ENCODE measurements at places on chromosomes 11 and 22.

DNA sequence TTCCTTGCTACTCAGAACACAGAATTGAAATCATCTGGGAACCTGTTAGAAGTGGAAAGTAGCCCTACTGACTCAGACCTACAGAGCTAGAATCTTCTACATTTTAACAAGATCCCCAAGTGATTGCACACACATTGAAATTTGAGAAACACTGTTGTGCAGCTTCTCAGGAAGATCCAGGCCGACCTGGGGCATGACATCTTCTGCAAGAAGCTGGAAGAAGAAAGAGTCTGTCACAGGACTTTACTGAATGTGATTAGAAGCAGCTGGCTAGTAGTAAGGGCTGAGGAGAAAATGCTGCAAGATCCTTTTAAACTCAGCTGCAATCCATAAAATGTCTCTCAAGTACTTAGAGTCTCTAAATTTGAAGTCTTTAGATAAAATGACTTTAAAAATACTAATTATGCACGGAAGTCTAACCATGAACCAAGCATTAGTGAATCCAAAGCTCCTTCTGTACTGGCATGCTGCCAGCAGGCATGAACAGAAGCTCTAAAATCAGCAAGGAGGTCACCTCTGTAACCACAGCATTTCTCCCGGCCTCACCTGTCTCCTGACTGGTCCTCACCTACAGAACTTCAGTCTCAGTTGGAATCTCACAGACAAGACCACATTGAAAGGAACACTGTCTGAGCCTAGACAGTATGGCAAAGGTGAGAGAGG is 85.0 kb downstream of the SERGEF start:
- peak; percentile 49 for DNase-seq

DNA sequence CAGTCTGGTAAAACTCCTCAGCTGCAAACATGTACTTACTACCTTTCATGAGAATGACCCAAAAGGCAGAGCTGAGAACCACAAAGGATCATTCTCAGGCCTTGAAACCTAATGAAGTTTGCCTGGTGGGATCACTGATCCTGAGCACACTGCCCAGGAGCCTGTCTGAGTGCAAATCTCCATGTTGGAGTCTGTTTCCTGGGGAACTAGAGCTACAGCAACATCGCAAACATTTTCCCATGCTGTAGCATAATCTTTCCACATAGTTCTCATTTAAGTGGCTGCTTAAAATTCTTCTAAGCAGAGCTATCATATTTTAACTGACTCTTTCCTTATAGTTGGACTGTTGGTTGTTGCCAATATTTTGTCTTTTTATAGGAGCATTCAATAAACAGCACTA is 58.5 kb downstream of the GUCY1A2 start:
- no peak for DNase-seq

GRCh38 chr11:126265811-126266210 is 2.9 kb downstream of the SRPRA start:
- DNase-seq = no peak

- DNase-seq = peak; percentile 54
Measured at GRCh38 chr22:23282089-23282501, 101.8 kb downstream of the BCR start.

DNA sequence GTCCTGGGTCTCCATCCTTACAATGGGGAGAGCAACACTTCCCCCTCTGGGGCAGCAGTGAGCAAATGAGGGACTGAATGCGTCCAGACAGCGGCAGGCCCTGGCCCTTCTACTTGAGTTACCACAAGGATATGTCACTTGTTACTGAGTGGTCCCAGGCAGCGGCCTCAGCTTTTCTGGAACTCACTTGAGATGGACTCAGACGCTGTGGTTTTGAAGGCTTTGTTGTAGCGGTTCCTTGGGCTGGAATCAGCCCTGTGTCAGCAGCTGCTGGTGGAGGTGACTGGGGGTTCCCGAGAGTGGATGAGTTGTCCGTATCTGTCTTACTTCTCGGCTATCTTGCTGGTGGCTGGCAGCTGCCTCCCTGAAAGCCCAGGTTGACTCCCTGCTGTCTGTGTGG is 77.0 kb downstream of the MICAL2 start:
- no peak for DNase-seq

DNA sequence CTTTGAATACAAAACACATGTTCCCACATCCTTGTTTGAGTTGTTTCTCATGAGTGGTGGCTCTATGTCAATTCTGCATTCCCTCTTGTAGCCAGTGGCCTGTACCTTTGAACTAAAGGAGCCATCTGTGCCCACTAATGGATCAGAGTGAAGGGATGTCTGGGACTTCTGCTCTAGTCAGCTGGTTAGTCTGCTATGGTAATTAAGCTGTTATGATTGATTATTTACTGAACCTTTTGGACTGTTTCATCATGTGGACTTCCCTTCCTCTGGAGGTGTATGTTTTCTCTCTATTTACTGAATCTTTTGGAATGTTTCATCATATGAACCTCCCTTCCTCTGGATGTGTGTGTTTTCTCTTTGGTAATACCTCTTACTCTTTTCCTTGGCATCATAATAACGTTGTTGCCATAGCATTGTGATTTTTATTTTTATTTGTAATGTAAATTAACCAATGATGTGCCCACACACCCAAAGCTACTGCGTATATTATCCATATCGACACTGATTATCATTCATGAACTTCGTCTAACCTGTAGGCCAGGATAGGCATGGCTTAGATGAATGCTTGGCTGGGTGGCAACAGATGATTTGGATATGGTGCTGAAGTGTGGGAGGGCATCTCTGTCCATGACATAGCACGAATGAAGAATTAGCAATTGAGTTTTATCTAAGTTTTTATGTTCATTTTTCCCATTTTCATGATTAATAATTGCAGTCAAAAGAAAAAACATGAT is 112.3 kb upstream of the SORL1-AS1 start:
- no peak for DNase-seq

DNA sequence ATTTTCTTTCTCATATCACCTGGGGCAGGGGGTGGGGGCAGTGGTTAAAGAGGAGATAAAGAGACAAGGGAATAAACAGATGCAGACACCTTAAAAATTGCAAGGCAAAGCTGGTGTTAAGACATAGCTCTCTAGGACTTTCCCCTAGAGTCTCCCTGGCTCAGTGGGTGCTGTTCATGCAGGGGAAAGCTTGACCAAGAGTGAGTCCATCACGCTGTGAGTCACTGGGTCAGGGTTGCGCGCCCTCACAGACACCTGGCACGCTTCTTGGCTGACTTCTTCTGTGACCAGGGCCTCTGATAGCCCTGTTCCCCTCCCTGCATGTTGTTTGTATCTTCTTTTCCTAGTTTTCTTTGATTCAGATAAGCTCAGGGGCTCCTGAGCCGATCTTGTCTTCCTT is 31.9 kb downstream of the COMMD9 start:
- DNase-seq = peak; percentile 79

DNA sequence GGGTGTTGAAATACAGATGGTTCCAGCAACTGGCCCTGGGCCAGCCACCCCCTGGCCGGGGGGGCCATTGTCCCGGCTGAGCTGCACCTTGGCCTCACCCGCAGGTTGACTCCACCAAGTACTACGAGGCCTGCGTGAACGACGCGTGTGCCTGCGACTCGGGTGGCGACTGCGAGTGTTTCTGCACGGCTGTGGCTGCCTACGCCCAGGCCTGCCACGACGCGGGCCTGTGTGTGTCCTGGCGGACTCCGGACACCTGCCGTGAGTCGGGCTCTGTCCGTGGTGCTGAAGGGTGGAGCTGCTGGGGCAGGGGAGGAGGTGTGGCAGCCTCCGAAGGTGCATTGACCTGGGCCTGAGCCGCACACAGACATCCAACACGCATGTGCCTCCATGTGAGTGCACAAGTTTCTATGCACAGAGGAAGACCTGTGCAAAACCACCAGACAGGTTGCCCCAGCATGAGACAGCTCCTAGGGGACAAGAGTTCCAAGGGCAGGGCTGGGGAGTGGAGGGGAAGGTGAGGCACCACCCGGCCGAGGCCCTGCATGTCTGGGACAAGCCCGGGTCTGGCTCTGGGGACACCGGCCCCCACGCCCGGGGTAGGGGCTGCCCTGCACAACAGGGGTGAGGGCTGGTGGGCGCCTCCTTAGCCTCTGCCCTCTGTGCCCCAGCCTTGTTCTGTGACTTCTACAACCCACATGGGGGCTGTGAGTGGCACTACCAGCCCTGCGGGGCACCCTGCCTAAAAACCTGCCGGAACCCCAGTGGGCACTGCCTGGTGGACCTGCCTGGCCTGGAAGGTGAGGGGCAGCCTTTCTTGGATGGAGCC is 16.1 kb downstream of the MUC5B start:
- no peak for DNase-seq

- DNase-seq = no peak
Measured at GRCh38 chr22:50376085-50376651, 33.0 kb downstream of the PPP6R2 start.

- DNase-seq = no peak
Measured at GRCh38 chr22:38029901-38030300, 27.3 kb upstream of the PICK1 start.

- DNase-seq = no peak
Measured at GRCh38 chr11:104122836-104123235, 41.1 kb downstream of the PDGFD start.

- DNase-seq = peak; percentile 45
Measured at GRCh38 chr11:27722117-27722952, 22.1 kb upstream of the BDNF start.

DNA sequence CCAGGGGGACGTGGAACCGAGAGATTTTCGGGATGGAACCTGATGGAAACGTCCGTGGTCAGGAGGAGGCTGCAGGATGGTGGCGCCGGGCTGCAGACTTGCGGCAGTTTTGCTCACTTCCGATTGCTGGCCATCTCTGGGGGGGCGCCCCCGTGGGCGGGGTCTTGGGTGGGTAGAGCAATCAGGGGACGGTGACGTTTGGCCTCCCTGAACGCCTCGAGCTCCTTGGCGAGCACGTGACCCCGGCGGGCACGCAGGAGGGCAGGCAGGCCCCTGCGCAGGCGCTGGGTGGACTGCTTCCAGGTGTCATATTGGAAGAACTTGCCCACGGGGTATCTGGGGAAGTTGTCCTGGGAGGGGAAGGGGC is 6.3 kb downstream of the IGF2 start:
- DNase-seq = no peak

DNA sequence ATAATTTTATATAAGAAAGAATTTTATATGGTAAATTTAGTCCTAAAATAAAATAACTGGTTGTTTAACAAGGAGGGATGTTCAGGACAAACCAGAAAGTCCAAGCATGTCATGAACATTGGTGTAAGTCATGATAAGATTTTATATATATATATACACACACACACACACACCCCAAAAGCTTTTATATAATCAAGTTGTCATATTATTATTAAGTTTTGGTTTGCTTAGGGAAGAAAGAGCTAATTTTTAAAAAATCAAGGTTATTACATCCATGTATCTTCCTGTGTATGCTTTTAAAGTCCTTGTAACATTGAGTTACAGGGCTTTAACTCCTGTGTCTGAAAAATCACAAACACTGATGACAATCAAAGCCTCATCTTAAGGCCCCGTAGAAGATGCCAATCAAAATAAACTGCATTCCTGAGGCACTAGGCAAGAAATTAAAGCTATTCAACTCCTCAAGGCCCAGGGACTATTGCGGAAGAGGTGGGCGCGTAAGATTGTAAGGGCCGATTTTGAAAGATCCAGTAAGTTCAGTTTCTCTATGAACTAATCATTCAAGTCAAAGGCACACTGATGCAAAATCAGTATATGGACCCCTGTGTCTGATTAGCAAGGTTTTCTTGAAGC is 16.8 kb downstream of the APOL6 start:
- DNase-seq = no peak

- peak; percentile 55 for DNase-seq
Measured at GRCh38 chr11:73330569-73331093, 22.6 kb downstream of the ARHGEF17 start.

- DNase-seq = no peak
Measured at GRCh38 chr22:35752006-35752862, 34.6 kb downstream of the APOL5 start.

DNA sequence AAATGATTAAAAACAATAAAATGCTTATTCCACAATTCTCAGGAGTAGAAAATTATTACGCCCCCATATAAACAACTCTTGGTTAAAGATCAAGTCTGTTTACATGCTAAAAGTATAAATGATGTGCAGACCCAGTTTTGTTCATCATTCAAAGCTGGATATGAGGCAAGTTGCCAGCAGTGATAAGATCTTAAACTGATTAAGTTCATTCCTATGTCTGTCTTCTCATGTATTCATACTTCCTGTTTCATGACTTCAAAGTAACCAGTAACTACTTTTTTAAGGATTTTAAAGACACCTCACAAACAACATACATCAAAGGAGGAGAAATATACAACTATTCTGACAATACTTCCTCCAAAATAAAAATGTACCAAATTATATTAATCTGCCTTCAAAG is 55.0 kb upstream of the ARHGAP32 start:
- DNase-seq = peak; percentile 66

DNA sequence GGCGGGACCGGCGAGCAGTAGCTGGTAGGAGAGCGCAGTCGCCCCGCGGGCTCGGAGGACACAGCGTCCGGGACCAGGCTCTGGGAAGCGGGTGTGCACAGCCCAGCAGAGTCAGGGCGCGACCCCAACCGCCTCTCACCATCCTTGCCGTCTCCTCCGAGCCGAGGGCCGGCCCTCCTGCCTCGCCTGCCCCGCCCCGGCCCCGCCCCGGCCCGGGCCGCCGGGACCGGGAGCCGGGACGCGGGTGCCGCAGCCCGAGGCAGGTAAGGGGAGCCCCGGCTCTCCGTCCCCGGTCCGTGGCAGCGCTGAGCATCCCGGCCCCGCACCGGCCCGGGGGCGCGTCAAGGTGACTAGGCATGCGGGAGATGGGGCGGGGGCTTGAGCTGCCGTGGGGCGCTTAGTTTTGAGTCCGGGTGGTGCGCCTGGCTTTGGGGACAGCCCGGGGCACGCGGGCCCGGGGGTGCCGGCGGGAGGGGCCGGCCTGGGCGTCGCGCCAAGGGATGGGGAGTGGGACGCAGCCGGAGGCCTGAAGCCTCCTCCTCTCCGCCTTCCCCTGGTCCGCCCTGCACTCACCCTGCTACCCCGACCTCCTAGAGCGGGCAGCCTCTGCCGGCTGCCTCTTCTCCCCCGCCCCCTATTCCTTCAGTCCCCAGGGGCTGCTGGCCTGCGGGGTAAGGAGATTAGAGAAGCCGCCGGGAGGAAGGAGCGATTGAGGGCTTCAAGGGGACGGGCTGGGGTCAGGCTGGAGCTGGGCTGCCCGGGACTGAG is at the start of gene ABCG4:
Gene ABCG4 (plus strand): TSS at position 35 of the 768 bp plus-strand sequence. CDS start 914 bp downstream, outside the sequence.
- no peak for DNase-seq

GRCh38 chr22:25202290-25202921 is 2.7 kb downstream of the CRYBB3 start:
- DNase-seq = peak; percentile 37

DNA sequence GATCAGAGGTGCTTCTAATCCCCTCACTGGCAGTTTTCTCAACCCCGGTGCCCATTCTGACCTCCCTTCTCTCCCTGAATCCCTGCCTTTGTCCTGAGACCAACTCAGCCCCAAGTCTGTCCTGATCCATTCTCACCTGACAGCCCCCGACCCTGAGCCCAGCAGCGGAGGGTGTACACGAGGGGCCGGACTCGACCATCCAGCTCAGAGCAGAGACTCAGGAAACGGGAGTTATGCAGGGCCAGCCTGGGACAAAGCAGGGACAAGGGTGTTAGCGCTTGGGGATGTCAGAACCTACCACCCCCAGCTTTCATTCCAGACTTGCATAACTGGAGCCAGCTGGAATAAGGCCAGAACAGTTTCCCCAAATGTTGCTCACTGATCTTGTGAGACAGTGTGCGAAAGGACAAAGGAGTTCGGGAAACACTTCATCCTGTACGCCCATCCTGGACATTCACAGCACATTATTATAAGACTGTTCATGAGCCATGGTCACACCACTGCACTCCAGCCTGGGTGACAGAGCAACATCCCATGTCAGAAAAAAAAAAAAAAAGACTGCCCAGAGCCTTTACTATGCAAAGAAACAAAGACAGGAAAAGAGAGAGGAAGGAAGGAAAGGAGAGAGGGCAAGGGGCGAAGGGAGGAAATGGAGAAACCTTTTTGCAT is 3.5 kb upstream of the EEF1G start:
- no peak for DNase-seq

Data from HCEC 1CT (cell line).